ENCODE measurements at places on chromosomes 3 and 15.

DNA sequence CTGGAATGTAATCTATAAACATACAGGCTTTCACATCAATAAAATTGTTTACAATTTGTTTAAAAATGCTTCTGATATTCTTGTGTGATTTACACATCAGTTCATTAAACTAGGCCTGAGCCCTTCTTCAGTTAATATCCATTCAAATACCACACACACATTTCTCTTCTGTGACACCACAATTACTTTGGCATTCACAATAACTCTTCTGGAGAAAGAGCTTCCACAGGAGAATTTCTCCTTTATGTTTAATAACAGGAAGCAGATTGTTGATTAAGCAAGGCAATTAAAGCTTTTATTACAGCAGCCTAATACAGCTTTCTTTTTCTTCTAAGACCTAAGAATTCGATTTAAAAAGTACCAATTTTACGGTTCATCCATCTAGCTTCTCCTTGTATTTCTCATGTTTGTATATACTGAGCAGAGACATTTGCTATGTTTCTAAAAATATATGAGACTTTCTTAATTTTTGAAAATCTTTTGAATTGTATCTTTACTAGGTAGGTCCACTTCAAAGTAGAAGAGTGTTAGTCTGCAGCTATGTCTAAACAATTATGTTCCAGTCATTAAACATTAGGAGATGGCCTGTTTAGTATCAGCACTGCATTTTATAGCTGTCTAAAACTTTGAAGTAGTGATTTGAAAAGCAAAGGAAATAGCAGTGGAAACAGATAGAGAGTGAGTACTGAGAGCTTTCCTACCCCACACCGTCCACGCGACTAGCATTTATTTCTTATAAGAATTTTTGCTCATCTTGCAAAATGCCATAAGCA, 511.1 kb upstream of the UBE2E2 start:
- DNase-seq: no peak

DNA sequence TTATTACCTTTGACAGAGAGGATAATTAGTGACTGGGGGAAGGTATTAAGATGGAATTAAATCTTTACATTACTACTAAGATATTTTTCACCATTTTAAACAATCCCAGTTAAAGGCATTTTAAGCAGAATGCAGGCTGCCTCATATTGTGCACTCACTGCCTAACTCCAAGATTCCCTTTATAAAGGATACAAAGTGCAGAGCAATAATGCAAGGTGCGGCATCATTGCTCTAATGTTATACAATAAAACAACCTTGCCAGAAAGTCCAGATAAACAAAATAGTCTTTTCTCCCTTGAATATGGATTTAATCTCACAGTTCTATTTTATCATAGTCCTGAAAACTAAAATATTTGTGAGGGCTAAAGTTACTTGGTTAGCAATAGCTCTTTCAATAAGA, 1031.6 kb upstream of the SEMA6D start:
- no peak for DNase-seq

DNA sequence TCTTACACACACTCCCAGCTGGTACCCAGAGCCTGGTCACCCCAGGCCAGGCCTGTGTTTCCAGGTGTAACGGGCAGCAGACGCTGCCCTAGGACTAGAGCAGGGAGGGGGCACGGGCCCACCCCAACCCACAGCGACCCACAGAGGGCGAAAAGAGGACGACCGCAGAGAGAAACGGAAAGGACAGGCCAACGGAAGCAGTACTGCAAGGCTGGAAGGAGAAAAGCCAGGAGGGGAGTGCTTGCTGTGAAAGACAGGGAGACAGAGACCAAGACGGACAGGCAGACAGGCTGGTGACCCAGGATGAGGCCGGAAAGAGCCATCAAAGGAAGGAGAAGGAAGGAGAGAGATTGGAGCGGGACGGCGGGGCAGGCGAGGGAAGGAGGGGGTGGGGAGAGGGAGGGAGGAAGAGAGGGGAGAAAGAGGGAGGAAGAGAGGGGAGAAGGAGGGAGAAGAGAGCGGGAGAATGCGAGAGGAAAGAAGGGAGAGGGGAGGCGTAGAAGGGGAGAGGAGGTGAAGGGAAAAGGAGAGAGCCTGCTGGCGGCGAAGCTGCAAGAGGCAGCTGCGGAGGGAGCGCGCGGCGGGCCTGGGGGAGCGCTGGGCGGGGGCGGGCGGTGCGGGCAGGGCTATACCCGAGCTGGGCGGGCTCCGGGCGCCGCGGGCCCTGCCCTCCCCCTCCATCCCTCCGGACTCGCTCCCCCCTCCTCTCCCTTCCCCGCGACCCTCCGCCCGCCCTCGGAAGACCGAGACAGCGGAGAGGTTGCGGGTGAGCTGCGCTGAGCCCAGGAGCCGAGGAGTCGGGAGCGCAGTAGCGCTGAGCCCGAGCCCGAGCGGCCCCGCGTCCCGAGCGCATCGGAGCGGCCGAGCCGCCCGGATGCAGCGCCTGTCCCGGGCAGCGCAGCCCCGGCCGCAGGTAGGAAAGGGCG, at the start of gene SLC6A1:
Gene SLC6A1, plus strand, starts transcription at position 732 of the 926 bp plus-strand sequence. CDS start 24,464 bp downstream, outside the sequence.
- no peak for DNase-seq

DNA sequence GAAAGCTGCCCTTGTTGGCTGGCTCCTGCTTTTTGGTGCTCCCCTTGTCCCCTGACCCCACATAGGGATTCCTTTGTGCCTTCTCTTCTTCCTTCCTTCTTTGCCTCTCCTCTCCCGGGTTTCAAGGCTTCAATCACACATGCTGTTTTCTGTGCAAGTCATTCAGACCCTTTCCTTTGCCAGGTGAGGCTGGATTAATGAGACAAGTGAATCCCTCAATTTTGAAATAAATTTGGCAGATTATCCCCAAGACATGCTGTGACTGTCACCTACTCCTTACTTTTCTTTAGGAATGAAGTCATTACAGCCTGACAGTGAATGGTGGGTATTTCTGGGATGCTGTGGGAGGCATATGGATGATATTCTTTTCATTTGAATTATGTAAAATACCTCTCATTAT, 259.0 kb upstream of the RGMA start:
- no peak for DNase-seq

GRCh38 chr3:71066849-71067261, 516.7 kb downstream of the FOXP1 start:
- DNase-seq: no peak
